ENCODE measurements at places on chromosomes 5 and 9. TPM values are rescaled to one million over a fixed set of nuclear protein-coding genes. Genes with fewer than 3 reads are reported as not detected.

Gene SPOCK1
- 89.4 TPM for total RNA-seq

Gene WWC1
- 52.6 TPM for total RNA-seq

GRCh38 chr5:10550222-10550995 lies 13.5 kb upstream of the ANKRD33B start:
- no peaks in the 10 kb centered on the region for H3K4me1 ChIP-seq
- DNase-seq, result no peak
- no peaks in the 10 kb centered on the region for H3K36me3 ChIP-seq
- H3K27me3 ChIP-seq, result no peaks in the 10 kb centered on the region
- H3K27ac ChIP-seq, result no peak overlapping the region
- H3K4me3 ChIP-seq, result no peak overlapping the region

DNA sequence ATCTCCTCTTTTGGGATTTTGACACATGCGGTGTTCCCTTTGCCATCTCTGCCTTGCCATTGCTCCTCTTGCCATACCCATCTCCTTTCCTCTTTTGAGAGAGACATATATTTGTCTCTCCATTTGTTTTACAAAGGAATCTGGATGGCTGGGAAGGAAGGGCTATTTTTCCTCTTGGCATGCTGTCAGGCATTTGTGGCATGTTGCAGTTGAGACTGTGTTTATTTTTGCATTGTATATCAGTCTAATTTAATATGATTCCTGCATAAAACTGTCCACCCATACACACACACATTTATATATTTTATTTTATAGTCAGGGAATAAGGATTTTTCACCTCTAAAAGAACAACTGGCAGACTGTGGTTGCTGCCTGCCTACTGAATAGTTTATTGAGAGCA lies 1105.8 kb upstream of the SEMA6A start:
- no peak overlapping the region for H3K27ac ChIP-seq
- H3K4me1 ChIP-seq, result no peaks in the 10 kb centered on the region
- H3K4me3 ChIP-seq, result no peak overlapping the region
- no peaks in the 10 kb centered on the region for H3K27me3 ChIP-seq
- DNase-seq, result no peak
- H3K36me3 ChIP-seq, result no peaks in the 10 kb centered on the region

Gene SAPCD2
- total RNA-seq, result 7.2 TPM

- H3K27me3 ChIP-seq, result peaks cover 10% of the 10 kb centered on the region
- no peaks in the 10 kb centered on the region for H3K36me3 ChIP-seq
- DNase-seq, result no peak
Measured at GRCh38 chr5:176830995-176831423, 20.6 kb downstream of the UNC5A start.

Gene CDC20B
- total RNA-seq, result not detected

GRCh38 chr9:129623331-129623730 lies 2.4 kb upstream of the C9orf50 start:
- H3K4me1 ChIP-seq, result peaks cover 14% of the 10 kb centered on the region
- no peaks in the 10 kb centered on the region for H3K36me3 ChIP-seq
- DNase-seq, result no peak
- no peak overlapping the region for H3K27ac ChIP-seq

GRCh38 chr5:30605693-30606268 lies 587.7 kb upstream of the CDH6 start:
- H3K27me3 ChIP-seq, result no peaks in the 10 kb centered on the region
- H3K36me3 ChIP-seq, result no peaks in the 10 kb centered on the region
- H3K27ac ChIP-seq, result peak overlapping the region; percentile 53

GRCh38 chr9:136566553-136566895 lies 20.7 kb upstream of the NOTCH1 start:
- DNase-seq, result no peak
- no peaks in the 10 kb centered on the region for H3K27me3 ChIP-seq
- H3K27ac ChIP-seq, result no peak overlapping the region
- H3K4me1 ChIP-seq, result peaks cover 7% of the 10 kb centered on the region

Gene AGXT2
- not detected for total RNA-seq

DNA sequence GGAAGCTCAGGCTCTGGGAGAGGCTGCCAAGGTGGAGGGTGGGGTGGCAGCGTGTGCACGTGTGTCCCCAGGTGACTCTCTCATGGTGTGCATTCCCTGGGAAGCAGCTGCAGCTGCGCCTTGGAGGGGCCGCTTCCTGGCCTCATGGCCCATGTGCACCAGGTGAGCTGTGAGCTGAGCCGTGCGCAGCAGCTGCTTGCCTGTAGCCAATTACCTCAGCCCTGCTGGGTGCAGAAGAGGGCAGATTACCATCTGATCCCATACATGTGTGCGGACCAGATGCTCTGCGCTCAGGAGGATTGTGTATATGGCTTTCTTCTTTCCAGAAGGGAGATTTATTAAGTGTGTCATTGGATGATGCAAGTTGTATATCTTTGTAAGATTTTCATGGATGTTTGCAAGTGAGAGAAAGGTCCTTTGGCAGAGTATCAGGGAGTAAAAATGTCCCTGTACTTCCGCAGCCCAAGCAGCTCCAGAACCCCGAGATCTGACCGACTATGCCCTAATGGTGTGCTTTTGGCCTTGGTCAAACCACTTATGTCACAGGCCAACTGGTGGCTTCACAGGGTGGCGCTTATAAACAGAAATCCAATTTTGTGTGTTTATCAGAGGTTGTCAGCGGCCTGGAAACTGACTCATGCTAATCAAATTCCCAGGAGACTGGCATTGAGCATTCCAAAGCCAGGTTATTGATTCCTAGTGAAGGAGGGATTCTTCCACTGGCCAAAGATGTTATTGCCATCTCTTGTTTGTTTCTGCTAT lies 229.3 kb downstream of the GOLPH3 start:
- no peak overlapping the region for H3K27ac ChIP-seq
- H3K4me3 ChIP-seq, result no peak overlapping the region
- no peaks in the 10 kb centered on the region for H3K36me3 ChIP-seq

Gene ARL14EPL
- total RNA-seq, result not detected

- no peak overlapping the region for H3K4me3 ChIP-seq
- H3K27me3 ChIP-seq, result no peaks in the 10 kb centered on the region
- H3K36me3 ChIP-seq, result no peaks in the 10 kb centered on the region
- H3K27ac ChIP-seq, result no peak overlapping the region
Measured at GRCh38 chr5:76685704-76686103, 30.2 kb upstream of the F2R start.

DNA sequence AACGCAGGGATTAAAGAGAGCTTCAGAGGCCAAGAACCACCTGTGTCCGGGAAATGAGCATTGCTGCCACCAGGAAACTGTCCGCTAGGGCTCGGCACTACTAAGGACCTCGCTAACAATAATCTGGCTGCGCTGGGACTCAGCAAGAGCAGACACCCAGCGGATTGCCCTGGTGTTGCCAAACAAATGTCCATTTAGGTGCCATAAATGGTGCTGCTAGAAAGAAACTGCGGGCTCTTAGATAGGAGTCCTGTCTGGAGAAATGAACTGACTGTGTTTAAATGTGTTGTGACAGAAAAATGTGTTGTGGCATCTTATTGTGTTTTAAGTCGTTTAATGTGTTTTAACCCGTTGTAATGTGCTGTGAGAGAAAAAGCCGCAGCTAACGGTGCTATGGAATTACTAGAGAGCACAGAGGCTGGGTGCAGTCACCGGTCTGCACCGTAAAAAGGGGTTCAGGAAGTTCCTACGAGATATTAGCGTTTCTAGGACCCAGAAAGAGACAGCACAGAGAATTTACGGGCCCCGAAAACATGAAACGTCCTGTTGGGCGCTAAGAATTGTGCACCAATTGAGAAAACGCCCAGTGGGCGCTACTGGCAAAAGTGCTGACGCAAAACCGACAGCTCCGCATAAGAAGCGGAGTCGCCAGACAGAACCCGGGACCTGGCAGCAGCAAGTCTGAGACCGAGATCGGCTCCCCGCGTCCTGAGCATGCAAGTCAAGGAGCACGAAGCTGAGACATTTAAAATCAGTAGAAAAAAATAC lies 90.6 kb downstream of the ANXA2R start:
- H3K27me3 ChIP-seq, result peaks cover 18% of the 10 kb centered on the region
- no peaks in the 10 kb centered on the region for H3K4me1 ChIP-seq
- peak overlapping the region; percentile 79 for H3K27ac ChIP-seq
- no peaks in the 10 kb centered on the region for H3K36me3 ChIP-seq
- DNase-seq, result peak; percentile 44

DNA sequence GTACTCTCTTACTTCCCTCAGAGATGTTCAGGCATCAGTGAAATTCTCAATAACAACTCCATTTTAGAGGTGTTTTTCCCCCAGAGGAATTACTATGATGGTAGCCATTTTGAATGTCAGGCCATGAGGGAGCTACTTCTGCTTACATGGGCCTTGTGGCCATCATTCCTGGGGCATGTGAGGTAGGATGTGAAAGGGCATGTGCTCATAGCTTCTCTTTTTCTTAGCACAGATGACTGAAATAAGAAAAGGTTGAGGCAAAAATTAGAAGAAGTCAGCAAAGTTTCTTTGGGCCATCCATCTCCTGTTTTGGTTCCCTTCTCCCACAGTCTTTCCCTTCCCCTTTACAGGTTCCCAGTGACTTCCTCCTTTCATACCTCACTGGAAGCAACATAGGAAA lies 68.8 kb downstream of the FEM1C start:
- no peak overlapping the region for H3K4me3 ChIP-seq
- no peak for DNase-seq
- no peak overlapping the region for H3K27ac ChIP-seq
- no peaks in the 10 kb centered on the region for H3K27me3 ChIP-seq
- no peaks in the 10 kb centered on the region for H3K36me3 ChIP-seq
- no peaks in the 10 kb centered on the region for H3K4me1 ChIP-seq

- no peak for DNase-seq
- H3K27me3 ChIP-seq, result no peaks in the 10 kb centered on the region
- H3K4me1 ChIP-seq, result peaks cover 37% of the 10 kb centered on the region
Measured at GRCh38 chr5:172858990-172859811, 25.1 kb downstream of the ERGIC1 start.

DNA sequence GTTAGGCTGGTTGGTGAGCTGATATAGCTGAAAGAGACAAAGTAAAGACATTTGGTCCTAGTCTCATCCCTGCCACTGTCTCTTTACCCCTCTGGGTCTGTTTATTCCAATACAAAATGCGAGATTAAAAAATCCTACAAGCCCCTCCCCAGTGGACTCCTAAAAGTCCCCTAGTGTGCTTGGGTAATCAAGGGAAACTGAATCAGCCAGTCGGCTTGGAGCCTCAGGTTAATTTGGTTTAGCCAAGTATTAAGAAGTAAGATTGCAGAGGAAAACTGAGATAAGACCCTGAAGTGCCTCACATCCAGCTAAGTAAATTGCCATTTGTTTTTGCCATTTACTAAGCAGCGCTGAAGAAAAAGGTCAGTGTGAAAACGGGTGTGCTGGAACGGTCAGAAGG lies 10.4 kb downstream of the NIM1K start:
- H3K36me3 ChIP-seq, result no peaks in the 10 kb centered on the region
- H3K4me3 ChIP-seq, result no peak overlapping the region
- DNase-seq, result no peak
- H3K27me3 ChIP-seq, result no peaks in the 10 kb centered on the region
- H3K4me1 ChIP-seq, result no peaks in the 10 kb centered on the region
- no peak overlapping the region for H3K27ac ChIP-seq

Gene NKD2
- total RNA-seq, result 22.1 TPM

DNA sequence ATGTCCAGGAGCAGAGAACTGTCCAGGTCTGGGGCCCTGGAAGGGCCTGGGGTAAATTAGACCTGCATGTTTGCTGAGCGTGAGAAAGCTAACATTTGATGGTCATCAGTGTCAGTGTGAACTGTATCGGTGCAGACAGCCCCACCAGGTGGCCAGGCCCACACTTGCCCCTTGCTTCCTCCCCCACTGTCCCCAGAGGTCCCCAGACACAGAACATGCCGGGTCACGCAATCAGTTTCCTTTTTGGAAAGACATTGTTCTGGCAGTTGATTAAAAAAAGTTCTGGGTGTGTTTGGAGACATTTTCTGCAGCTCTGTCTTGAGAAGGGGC lies 1.5 kb downstream of the NKD2 start:
- no peaks in the 10 kb centered on the region for H3K36me3 ChIP-seq
- no peak overlapping the region for H3K4me3 ChIP-seq
- peaks cover 9% of the 10 kb centered on the region for H3K4me1 ChIP-seq
- no peak overlapping the region for H3K27ac ChIP-seq

DNA sequence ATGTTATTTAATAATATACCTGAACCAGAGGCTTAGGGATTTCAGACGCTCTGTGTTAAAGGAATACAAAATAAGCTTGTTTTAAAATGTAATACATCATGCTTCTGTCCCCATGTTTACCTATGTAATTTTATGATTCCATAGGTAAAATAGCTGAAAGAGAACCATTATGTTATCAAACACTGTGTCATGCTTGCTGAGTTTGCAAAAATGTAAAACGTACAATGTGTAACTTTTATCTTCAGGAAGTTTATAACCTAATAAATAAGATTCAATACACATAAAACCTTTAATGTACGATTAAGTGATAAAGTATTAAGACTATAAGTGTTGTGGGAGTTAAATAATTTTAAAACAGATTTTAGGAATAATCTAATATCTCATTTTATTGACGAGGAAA lies 94.1 kb downstream of the COMMD10 start:
- H3K36me3 ChIP-seq, result no peaks in the 10 kb centered on the region
- no peak overlapping the region for H3K27ac ChIP-seq
- no peak overlapping the region for H3K4me3 ChIP-seq
- no peaks in the 10 kb centered on the region for H3K4me1 ChIP-seq
- no peak for DNase-seq

DNA sequence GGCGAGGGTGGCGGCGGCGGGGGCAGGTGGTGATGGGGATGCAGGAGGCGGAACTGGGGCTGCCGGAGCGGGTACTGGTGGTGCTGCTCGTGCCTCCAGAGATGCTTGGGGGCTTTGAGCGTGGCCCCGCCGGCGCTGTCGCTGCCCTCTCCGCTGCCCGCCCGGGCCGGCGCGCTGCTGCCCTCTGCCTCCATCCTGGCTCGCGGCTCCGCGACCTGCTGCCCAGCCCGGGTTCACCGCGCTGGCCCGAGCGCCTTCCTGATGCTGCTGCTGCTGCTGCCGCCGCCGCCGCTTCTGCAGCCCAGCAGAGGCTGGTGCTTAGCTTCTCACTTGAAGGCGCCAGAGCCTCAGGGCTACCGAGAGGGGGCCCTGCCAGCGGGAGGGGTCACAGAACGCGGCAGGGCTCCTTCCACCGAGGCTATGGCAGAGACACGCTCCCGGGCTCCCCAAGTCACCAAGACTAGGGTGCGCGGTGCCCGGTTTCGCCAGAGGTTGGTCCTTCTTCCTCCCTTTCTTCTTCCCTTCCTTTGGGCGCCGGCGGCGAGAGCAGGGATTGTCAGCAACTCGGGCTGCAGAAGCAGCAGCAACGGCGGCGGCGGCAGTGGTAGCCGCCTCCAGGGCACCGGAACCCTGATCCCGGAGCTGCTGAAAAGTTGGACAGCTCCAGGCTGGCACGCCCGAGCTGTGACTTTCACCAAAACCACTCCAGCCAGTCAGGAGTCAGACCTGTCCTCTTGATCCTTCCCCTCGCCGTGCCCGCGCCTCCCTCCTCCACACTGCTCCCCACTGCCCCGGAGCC lies at the start of gene PDE4D:
PDE4D (minus strand) TSS at position 298 of the 799 bp plus-strand sequence.
- no peaks in the 10 kb centered on the region for H3K4me1 ChIP-seq
- peak; percentile 54 for DNase-seq
- H3K4me3 ChIP-seq, result peak within 1 kb of the TSS; percentile 21

Gene MZB1
- 2.7 TPM for total RNA-seq

Gene ENC1
- 78.1 TPM for total RNA-seq
